Left lung (tissue), 14 donors: ENCODE measurements at places on chromosomes 11 and 22. TPM values are rescaled to one million over a fixed set of nuclear protein-coding genes. Genes with fewer than 3 reads are reported as not detected.

POTEH gene
- not detected for polyA plus RNA-seq

PGA3 gene
- polyA plus RNA-seq: 0.21 TPM

POLA2 gene
- polyA plus RNA-seq: 21.0 TPM

GPHA2 gene
- not detected for polyA plus RNA-seq

TIMM10B gene
- 29.0 TPM for polyA plus RNA-seq

YAP1 gene
- polyA plus RNA-seq: 336 TPM

SMIM35 gene
- 0.80 TPM for polyA plus RNA-seq

GRCh38 chr11:93054881-93055280 is 85.4 kb downstream of the MTNR1B start:
- DNase-seq: no peak

DNA sequence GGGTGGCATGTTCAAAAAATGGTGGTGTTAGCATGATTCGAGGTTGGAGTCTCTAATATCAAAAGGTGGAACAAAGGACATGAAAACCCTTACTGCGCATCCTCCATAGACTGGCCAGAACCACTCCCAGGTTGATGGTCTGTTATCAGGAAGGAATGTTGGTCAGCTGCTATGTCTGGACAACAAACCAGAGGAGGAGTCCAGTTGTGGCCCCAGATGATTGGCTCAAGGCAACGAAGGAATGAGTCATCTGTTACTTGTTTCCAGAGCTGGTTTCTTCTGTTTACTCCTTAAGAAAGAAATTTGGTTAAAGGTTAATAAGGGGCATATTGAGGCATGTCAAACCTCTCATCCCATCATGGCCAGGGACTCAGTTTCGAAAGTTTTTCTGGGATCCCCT is 56.8 kb upstream of the GRIA4 start:
- no peak for DNase-seq

DNA sequence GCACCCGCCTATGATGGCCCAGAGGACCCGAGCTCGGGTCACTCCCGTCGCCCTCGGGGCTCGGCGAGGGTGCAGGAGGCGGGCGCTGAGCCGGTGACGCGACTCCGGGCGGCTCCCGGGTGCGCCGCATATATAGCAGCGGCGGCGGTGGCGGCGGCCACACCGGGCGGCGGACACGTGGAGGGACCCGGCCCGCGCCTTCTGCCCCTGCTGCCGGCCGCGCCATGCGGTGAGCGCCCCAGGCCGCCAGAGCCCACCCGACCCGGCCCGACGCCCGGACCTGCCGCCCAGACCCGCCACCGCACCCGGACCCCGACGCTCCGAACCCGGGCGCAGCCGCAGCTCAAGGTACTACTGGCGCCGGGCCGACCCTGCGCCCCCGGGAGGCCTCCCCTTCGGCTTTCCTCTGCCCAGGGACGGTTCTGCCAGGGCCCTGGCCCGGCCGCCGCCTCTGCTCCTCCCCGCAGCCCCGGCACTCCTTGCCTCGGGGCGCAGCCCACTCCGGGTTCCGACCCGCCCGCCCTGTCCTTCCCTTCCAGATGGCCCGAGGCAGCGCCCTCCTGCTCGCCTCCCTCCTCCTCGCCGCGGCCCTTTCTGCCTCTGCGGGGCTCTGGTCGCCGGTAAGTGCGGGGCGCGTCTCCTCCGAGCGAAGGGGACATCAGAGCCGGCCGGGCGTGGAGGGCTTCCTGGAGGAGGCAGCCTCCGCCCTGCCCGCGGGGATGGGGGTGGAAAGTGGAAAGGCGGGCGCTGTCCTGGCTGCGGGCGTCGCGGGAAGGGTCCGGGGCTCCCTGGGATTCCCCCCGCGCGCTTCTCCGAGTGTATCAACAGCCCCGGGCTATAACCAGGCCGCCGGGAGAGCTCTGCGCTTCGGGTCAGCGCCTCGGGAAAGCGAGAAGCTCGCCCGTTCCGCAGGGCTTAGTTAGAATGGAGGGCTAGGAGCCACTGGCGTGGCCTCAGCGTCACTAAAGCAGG is at the start of gene GAL:
Gene GAL, plus strand, starts transcription at position 160 of the 972 bp plus-strand sequence. Its CDS starts 380 bp downstream, at position 540.
- no peak for DNase-seq

- no peak for DNase-seq
Measured at GRCh38 chr11:95516786-95517185, 272.8 kb downstream of the FAM76B start.

GRCh38 chr22:50473088-50473487 is 1.7 kb downstream of the SBF1 start:
- DNase-seq: no peak

DNA sequence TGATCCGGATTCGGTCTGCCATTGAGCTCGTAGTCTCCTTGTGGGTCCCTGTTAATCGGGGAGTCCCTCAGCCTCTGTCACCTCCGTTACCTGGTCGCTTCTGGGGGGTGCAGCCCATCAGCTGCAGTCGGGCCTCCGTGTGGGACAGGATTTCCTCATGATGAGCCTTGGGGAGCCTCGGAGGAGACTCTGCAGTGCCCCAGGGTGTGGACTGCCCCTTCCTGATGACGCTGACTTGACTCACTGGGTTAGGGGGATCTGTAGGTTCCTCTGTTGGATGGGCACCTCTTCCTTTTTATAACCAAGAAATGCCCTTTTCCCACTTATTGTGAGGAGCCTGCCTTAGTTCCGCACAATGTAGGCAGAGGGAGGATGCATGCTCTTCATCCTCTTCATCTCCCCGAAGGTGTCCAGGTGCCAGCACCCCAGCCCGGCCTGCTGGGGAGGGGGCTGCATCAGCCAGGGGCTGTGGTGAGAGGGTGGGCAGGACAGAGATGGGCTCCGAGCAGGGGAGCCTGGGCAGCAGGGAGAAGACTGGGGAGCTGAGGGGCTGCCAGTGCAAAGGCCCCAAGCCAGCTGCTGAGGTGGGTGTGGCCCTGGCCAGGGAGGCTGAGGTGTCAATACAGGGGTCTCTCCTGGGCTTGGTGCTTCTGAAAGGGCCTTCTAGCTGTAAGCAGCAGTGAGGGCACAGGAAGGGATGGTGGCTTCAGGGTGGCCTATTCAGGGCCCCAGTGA is 13.5 kb upstream of the TTLL8 start:
- peak; percentile 59 for DNase-seq

DNA sequence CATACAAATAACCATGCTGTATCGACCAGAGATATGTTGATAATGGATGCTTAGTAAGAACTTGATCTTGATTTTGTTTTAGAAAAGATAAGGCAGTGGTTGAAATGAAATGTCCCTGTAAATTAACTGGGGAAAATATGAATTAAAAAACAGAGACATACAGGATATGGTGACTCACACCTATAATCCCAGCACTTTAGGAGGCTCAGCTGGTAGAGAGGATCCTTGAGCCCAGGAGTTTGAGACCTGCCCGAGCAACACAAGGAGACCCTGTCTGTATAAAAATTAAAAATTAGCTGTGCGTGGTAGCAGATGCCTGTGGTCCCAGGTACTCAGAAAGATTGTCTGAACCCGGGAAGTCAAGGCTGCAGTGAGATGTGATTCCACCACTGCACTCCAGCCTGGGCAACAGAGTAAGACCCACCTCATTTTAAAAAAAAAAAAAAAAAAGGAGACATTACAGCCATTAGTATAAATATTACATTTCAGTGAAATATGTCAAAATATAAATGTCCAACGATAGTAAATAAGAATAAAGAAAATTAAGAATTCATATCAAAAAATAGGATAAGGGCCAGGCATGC is 4.6 kb downstream of the PICALM start:
- no peak for DNase-seq

- DNase-seq: peak; percentile 92
Measured at GRCh38 chr11:1202776-1203504, 19.9 kb upstream of the MUC5B start.

GRCh38 chr11:69108559-69108958 is 47.2 kb upstream of the SMIM38 start:
- no peak for DNase-seq

DNA sequence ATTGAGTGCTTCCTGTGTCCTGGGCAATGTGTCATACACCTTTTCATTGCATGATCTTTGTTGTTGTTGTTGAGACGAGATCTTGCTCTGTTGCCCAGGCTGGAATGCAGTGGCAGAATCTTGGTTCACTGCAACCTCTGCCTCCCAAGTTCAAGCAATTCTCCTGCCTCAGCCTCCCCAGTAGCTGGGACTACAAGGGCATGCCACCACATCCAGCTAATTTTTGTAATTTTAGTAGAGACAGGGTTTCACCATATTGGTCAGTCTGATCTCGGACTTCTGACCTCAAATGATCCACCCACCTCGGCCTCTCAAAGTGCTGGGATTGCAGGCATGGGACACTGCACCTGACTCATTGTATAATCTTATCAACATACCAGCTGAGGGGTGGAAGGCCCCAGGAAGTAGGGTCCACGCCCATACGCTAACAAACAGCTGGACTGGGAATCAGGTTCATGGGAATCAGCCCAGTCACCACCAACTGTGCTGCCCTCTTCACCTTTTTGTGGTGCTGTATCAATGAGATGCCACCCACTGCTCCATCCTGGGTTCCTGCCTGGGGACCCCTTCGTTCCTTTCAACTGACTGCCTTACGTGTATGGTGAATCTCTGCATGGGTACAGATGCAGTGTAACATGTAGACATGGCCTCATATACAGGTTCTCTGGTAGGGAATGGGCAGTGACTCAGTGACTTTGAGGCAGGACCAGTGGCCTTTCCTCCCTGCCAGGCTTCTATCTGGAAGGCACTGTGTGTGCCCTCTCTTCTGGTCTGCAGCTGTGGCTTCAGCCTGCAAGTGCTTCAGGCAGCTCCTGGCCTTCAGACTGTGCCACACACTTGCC is 32.5 kb upstream of the YWHAH start:
- DNase-seq: no peak

DNA sequence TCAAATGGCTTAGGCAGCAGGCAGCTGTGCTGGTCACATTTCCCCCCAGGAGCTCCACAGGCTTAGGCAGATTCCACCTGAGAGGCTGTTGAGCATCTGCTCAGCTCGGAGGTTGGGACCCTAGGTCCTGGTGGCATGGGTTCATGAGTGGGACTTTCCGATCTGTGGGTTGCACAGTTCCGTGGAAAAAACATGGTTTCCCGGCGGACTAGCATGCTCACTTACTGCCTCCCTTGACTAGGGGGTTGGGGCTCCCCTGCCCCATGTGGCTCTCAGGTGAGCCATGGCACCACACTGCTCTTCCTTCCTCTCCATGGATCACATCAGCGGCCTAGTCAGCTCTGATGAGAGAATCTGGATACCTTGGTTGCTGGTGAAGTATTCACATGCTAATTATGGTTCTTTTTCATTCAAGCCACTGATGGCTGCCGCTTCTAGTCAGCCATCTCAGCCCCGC is 685.1 kb downstream of the METTL15 start:
- DNase-seq: no peak

DNA sequence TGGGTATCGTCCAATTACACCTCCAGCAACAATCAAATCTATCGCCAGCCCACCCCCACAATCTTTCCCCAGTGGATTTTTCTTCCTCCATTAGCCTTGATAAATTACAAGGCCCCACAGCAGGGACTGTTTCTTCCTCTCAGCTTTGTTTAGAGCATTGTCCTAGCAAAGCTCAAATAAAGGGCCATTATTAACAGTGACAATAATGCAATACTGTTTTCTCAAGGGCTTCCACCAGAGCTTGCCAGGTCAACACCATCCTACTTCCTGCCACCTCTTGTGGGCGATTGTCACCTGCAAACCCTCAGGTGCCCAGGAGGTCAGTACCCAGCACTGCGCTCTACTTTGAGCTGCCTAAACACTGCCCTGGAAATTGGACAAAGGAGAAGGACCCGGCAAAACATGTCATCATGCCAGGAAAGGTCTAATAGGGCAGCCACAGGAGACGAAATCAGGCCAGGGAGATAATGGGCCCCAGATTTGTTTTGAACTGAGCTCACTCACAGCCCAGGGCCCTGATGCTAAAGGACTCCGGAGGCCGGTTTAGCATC is 95.2 kb downstream of the ABTB2 start:
- DNase-seq: no peak

DNA sequence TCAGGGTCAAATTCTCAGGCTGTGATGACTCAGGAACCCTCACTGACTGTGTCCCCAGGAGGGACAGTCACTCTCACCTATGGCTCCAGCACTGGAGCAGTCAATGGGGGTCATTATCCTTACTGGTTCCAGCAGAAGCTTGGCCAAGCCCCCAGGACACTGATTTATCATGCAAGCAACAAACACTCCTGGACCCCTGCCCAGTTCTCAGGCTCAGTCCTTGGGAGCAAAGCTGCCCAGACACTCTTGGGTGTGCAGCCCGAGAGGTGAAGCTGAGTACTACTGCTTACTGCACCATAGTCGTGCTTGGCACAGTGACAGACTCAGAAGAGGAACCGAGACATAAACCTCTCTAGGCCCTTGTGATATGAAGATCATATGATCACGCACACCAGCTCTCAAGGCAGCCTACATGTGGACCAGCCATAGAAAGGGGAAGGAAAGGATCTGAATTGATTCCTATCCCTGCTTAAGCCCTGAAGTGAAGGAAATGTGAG is 58.2 kb downstream of the ZNF280B start:
- DNase-seq: no peak

- no peak for DNase-seq
Measured at GRCh38 chr11:16612566-16613261, 125.7 kb upstream of the C11orf58 start.

DNA sequence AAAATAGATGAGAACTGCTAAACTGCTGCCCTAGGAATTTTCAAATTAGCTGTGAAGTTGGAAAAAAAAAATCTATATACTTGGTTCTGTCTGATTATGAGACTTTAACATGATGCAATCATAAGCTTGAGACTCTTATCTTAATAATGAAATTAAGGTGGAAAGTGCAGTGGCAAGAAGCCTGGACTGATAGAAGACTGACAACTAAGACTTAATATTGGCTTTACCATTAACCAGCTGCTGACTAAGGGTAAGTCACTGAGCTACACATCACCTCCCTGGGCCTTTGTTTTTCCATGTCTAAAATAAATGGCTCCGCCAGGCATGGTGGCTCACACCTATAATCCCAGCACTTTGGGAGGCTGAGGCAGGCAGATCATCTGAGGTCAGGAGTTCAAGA is 56.9 kb downstream of the SLC35F2 start:
- DNase-seq: no peak
